Stimulated activated naive CD8-positive, alpha-beta T cell treated with anti-CD3 and anti-CD28 coated beads, Interleukin-15, Interleukin-2, amounts not matched to agents 100 U/mL and 50 U/mL, for 24 hours (primary cell): ENCODE measurements at places on chromosomes 11 and 22.

- no peak for DNase-seq
These were observed 339.0 kb downstream of the METTL15 start for GRCh38 chr11:28447226-28447625.

- no peak for DNase-seq
These were observed 17.0 kb downstream of the NEAT1 start for GRCh38 chr11:65439331-65440181.

DNA sequence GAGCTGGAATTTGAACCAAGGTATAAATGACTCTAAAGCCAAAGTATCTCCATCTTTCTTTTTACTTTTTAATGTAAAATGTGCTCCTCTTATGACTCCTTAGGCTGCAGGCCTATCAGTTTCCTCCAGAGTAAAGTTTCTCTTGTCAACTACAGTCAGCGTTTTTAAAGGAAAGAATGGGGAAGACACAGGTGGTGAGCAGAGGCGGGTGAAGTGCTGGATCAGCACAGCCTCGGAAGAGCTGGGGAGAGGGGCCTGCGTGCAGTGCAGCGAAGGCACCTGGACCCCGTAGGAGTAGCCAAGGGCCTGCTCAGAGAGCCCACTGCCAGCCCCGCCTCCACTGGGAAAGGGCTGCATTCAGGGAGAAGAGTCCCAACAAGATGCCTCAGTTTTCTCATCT is 48.8 kb upstream of the ALX4 start:
- DNase-seq, result no peak

GRCh38 chr11:48900131-48900800 is 83.4 kb downstream of the TRIM51G start:
- DNase-seq, result no peak

- no peak for DNase-seq
These were observed 148.0 kb upstream of the B3GAT1 start for GRCh38 chr11:134560066-134560465.

- no peak for DNase-seq
These were observed 425.2 kb downstream of the OPCML start for GRCh38 chr11:133107136-133107535.

GRCh38 chr11:130738611-130739010 is 177.7 kb downstream of the SNX19 start:
- no peak for DNase-seq

- DNase-seq, result no peak
These were observed 141.6 kb downstream of the EFCAB6 start for GRCh38 chr22:43670513-43670912.

- DNase-seq, result no peak
These were observed 328.2 kb downstream of the TTC28 start for GRCh38 chr22:28351476-28351875.

DNA sequence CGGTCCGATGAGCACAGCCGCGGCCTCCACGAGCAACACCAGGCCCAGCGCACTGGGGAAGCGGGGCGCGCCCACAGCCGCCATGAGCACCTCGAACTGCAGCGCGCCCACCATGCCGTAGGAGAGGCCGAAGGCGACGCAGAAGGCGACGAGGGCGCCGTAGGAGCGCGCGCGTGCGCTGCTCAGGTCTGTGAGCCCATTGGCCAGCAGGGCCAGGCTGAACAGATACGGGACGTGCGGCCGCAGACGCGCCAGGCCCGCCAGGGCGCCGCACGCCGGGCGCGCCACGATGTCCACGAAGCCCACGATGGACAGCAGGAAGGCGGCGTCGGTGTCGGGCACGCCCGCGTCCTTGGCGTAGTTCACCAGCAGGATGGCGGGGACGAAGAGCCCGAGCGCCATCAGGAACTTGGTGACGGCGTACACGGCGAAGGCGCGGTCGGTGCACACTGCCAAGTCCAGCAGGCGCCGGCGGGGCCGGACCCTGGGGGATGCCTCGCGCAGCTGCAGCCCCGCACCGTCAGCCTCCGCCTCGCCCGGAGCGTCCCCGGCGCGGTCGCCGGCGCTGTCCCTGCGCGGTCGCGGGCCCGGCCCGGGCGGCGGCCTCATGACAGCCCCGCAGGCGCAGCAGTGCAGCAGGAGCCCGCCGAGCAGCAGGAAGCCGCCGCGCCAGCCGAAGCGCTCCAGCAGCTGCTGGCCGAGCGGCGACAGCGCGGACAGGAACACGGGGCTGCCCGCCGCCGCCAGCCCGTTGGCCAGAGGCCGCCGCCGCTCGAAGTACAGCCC is 2.9 kb downstream of the SLC16A8 start:
- peak; percentile 21 for DNase-seq

GRCh38 chr11:92707173-92707619 is 262.3 kb upstream of the MTNR1B start:
- no peak for DNase-seq

DNA sequence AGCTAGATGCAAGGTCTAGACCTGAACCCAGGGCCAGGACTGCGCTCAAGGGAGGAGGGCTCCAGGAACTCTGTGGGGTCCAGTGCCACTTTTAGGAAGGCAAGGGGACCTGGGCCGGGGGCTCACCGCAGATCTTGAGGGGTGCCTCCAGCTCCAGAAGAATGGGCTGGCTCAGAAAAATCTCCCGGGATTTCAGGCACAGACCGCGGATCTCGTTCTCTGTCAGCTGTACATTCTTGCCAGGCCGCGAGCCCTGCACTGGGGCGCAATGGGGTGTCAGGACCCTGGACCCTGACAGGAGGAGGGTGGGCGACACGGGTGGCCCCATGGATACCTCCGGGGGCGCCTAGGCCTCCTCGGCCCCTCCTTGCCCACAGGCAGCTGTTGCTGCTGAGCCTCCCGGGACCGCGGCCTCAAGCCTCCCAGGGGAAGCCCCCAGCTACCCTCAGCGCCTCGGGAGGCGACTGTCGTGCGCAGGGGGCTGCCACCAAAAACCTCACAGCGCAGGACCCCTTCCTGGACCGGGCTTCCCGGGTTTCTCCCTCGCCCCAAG is 640 bp downstream of the PPP1CA start:
- peak; percentile 47 for DNase-seq

DNA sequence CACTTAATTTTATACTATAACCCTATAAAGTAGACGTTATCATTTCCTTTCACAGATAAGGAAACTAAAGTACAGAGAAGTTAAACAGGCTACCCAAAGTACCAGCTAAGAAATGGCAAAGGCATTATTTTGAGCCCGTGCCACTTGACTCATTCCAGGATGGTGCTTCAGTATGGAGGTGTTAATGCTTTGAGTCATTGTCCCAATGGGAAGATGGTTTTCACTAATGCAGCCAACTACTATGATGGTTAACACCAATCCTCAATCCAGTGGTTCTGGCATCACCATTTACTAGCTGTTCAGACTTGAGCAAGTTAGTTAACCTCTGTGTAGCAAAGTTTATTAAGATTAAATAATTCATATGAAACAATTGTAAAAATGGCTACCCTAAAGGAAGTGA is 123.1 kb upstream of the SLC5A12 start:
- DNase-seq, result no peak

GRCh38 chr11:79694368-79694767 is 253.5 kb upstream of the TENM4 start:
- no peak for DNase-seq

DNA sequence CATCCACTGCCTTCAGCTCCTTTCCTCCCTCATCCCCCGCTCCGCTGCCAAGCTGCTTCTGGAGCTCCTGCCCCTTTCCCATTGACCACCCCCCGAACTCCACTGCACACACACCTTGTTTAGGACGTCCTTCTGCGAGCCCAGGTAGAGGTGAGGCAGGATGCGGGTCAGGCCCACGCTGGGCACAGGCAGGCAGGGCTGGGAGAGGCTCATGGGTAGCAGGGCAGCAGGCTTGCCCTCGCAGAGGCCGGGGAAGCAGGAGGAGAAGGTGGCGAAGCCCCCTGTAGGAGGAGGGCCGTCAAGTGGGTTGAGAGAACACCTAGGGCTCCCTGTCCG is 13.3 kb downstream of the DUSP8 start:
- DNase-seq, result no peak

- no peak for DNase-seq
These were observed 44.2 kb downstream of the PPFIA1 start for GRCh38 chr11:70314730-70315129.

- no peak for DNase-seq
These were observed 16.9 kb downstream of the C22orf31 start for GRCh38 chr22:29044657-29045176.
